Stimulated activated CD4-positive, alpha-beta T cell treated with anti-CD3 and anti-CD28 coated beads, Interleukin-15, amount 100 ng/mL, for 1 hour (primary cell): ENCODE measurements at places on chromosomes 2 and 18.

DNA sequence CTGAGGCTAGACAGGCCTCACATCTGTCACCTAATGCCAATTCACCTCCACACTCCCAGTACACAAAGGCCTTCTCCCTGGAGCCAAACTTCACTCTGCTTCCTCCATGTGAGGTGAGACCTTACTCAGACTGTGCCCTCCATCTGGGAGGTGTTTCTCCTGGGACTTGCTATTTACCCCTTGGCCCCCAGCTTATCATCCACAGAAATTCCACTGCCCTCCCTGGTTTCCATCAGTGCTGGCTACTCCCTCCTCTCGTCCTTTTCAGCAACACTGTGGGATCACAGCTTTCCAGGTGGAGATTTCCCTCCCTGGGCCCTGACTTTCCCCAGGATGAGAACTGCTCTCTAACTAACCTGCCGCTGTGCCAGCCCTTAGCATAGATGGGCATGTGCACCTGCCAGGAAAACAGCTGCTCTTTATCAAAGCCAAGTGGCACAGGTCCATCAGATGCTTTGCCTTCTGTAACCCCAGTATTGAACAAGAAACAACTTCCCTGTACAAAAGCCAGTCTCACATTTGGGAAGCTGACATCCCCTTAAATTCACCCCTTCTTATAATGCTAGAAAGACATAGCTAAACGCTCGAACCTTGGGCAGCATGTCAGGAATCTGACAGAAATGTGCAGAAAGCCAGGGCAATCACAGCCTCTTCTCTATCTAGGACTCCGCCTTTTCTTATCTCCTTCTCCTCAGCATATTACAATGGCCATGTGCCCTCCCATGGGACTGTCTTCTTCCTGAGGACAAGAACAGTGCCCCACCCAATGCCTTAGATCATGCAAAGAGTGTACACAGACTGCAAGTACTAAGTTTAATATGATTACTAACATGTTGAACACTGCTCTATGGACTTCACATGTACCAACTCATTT is 535.5 kb upstream of the ID2 start:
- no peak for DNase-seq

DNA sequence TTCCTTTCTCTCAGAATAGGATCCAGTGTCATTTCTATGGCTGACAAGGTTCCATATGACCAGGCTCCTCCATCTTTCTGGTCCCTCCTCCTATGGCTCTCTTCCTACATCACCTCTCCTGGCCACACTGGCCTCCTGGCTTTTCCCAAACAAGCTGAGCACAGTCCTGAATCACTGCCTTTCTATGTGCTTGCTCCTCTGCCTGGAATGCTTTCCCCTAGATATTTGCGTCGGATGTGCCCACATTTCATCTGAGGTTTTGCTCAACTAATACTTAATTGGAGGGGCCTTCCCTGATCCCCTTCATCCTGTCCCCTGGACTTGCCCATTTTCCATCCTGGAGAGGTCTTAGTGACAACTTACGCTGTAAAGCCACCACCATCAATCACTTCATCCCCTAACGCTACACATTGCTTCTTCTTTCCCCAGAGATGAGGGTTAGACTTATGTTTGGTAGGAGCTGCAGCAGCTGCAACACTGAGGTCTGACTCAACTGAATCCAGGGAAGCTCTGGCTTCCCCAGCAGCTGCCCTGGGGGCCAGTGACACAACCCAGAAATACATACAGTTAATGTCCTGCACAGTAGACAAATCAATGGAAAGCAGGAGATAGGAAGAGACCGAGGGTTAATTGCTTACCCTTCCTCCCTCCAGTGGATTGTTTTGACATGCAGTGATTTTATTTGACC is 42.9 kb downstream of the QPCT start:
- DNase-seq: no peak

DNA sequence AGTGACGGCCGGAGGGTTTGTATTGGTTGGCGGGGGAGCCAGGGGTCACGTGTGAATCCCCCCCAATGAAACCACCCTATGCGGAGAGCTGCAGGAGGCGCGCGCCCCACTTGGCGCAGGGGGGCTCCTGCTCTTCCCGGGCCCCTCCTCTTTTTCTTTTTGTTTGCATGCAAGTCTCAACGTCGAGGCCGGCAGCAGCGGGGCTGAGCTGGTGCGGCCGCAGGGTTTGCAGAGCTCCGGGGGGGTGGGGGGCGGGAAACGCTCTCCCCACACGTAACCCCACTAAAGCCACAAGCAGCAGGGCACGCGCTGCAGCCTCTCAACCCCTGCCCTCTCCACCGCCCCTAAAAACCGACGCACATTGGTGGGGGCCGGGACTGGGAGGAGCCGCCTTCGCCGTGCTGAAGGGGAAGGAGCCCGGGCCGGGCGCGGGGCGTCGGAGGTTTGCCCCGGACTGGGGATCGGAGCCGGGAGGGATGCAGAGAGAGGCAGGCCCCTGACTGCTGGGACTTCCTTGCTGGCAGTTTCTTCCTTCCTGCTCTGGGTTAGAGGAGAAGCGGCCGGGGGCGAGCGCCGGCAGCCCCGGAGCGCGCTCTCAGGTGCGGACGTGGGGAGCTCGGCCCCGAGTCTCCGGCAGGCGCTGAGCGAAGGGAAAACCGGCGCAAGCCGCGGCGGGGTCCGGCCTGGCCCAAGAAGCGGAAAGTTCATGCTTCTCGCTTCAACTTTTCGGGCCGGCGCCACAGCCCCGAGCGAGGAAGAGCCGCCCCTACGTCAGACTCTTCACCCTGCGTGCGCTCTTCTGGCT is 864 bp downstream of the LBH start:
- DNase-seq: peak; percentile 51

GRCh38 chr18:57743008-57743407 is 60.1 kb downstream of the ATP8B1 start:
- DNase-seq: no peak

DNA sequence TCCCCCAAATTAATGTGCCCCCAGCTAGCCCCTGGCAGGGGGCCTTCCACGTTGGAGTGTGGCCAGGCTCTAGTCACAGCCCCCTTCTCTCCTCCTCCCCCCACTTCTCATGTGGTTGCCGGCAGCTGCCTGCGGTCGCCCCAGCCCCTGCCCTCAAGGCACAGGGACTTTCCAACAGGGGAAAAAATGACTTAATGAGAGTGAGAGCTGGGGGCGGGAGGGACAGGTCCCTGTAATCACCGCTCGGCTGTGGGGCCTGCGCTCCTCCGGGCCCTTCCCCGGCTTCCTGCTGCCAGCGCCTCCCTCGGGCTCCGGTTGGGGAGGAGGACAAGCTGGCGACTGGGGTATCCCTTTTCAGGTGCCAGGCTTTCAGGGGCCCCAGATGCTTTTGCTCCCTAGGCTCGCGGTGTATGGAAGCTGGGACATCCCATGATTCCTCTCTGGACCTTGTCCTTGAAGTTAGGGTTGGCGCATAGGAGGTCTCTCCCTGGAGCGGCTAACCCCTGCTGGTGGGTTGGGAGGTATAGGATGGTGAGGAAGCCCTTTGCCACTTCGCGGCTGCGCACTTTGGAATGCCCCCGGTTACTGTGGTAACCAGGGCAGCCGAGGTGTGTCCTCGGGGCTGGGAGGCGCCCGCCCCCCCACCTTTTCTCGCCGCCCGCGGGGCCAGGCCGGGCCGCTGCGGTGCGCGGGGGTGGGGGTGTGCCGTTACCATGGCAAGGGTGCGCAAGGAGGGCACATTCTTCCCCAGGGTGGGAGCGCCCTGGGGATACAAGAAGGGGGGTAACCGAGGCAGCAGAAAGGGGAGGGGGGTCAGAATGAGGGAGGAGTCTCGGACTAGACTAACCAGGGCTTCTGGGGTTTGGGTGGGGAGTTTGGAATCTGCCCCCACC is 16.1 kb downstream of the WNT10A start:
- peak; percentile 67 for DNase-seq

GRCh38 chr2:21291426-21291825 is 167.7 kb downstream of the TDRD15 start:
- no peak for DNase-seq

GRCh38 chr2:128363934-128364361 is 45.3 kb upstream of the HS6ST1 start:
- DNase-seq: no peak

- no peak for DNase-seq
Observed at GRCh38 chr2:61210332-61210981, 48.5 kb downstream of the C2orf74 start.

DNA sequence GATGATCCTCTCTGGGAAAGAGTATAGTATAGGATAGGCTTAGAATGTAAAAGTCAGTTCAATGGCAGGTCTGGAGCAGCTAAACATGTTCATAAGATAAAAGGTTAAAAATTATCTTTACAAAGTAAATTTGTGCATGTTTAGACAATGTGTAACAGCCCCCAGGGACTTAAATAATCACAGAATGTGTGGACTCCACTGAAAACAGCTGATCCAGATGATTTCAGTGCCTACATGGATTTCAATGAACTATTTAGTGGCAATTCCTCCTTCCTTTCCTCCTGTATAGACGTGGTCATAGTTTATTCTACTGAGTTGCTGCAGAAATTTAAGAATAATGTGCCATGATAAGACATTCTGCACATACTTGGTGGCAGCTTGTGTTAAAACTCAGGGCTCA is 42.9 kb downstream of the ARHGEF33 start:
- no peak for DNase-seq

GRCh38 chr18:6434481-6434880 is 19.8 kb upstream of the L3MBTL4 start:
- no peak for DNase-seq

DNA sequence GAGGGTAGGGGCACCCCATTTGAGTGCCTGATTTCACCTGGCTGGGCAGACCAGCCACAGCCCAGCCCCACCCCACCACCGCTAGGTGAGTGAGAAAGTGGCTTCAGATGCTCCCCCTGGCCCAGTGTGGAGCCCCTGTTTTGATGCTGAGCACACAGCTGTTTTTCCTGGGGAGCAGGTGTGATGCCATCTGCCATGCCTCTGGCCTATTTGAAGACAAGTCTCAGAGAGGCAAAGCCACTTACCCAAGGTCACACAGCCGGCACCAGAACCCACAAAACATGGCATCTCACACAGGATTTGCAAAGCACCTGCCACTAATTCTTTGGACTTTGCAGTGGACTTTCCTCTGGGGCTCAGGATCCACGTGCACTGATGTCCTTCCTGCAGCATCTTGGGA is 131.3 kb downstream of the INHBB start:
- no peak for DNase-seq

DNA sequence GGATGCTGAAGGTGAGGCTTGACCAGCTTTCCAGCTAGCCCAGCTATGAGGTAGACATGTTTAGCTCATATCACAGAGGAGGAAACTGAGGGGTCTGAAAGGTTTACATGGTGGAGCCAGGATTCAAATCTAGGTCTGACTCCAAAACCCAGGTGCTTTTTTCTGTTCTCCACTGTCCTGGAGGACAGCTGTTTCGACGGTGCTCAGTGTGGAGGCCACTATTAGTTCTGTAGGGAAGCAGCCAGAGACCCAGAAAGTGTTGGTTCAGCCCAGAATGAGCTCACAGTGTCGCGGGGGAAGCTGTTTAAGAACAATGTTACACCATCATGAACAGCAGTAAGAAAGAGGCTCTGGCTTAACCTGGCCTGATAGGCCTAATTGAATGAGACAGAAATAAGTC is 11.1 kb downstream of the PROC start:
- no peak for DNase-seq

GRCh38 chr2:99836690-99837605 is 305.4 kb downstream of the AFF3 start:
- DNase-seq: no peak

GRCh38 chr2:161625314-161625919 is 1.2 kb downstream of the SLC4A10 start:
- DNase-seq: no peak

DNA sequence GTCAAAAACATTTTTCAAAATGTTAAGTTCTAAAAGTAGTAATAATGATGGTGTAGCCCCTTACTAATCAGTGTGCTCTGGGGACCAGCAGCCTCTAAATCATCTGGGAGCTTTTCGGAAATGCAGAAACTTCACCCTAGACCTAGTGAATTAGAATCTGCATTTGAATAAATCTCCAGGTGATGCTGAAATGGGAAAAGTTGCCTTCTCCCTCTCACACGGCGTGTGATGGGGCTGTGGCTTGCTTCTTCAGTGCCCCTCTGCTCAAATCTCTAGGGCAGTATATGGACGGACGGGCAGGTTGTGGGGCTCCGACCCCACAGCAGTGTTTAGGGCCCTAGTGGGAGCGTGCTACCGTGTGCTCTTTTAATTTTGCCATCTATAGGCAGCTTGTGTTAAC is 368.6 kb downstream of the GALNT13 start:
- no peak for DNase-seq

- no peak for DNase-seq
Observed at GRCh38 chr2:186423481-186423880, 62.6 kb upstream of the ZC3H15 start.

DNA sequence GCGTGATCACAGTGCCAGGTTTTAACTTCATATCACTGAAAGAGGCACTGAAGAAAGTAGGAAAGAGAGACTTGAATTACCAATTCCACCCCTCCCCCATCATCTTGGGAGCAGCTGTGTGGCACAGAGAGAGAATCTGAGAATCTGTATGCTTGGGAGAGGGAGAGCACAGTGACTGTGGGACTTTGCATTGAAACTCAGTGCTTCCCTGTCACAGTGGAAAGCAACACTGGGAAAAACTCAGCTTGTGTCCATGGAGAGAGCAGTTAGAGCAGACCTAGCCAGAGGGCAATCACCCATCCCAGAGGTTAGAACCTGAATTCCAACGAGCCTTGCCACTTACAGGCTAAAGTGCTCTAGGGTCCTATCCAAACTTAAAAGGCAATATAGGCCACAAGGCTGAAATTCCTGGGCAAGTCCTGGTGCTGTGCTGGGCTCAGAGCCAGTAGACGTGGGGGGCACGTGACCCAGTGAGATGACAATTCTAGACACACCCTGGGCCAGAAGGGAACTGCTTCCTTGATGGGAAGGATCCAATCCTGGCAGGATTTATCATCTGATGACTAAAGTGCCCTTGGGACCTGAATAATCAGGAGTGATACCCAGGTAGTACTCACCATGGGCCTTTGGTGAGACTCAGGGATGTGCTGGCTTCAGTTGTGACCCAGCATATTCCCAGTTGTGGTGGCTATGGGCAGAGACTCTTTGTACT is 15.5 kb upstream of the ABCB11 start:
- no peak for DNase-seq

- DNase-seq: no peak
Observed at GRCh38 chr2:231462729-231463465, 1.4 kb downstream of the NCL start.
